ENCODE measurements at places on chromosomes 3 and 15.

GRCh38 chr3:49647741-49648140 is 26.4 kb upstream of the APEH start:
- DNase-seq, result no peak

GRCh38 chr15:82572311-82572710 is 32.1 kb upstream of the RPS17 start:
- no peak for DNase-seq

DNA sequence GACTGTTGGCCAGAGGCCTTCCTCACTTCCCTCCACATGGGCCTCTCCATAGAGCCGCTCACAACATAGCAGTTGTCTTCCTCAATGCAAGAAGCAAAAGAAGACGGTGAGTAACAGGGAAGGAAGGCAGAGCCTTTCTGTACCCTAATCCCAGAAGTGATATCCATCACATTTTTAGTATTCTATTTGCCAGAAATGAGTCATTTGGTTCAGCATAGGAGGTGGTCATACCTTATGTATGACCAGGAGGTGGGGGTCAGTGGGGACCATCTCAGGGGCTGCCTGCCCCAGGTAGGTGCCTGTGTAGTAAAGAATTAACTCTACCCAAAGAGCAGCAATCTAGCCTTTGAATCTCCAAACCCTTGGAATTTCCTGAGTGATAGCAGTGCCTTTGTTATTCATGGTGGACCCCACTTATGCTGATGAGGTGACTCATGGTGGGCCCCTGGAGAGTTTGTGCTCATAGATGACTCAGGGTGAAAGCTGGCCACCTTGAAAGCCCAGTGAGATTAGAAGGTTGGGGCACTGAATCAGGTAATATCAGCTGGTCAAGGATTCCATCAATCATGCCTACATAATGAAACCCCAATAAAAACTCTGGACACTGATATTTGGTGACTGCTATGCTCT is 323.9 kb upstream of the IGF1R start:
- no peak for DNase-seq

DNA sequence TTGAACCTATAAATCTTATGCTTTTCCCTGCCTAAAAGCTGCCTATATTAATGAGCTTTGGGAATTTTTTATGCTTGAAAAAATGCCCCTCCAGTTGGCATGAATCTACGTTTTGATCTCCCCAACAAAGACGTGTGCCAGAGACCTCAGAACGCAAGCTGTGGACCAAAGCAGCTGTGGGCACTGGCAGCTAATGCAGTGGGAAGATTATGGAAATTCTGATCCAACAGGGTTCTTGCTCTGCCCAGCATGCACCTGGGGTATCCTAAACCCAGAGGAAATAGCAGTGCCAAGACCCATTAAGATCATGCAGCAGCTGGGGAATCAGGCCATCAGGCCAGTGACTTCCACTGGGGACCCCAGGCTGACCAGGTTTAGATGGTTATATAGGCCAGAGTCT is 423.0 kb downstream of the ZBBX start:
- no peak for DNase-seq

DNA sequence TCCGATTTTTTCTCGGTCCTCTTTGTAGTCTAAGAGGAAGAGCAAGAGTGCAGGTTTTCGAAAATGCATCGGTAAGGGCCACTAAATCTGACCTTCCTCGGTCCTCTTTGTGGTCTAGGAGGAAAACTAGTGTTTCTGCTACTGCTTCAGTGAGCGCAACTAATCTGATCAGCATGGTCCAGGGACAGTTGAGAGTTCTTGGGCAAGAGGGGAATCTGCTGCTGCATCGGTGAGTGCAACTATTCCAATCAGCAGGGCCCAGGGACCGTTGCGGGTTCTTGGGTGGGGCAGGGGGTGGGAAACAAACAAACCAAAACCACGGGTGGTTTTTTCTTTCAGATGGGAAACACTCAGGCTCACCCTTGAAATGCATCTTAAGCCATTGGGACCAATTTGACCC is 10.5 kb upstream of the OSBPL11 start:
- no peak for DNase-seq

- no peak for DNase-seq
Observed at GRCh38 chr15:48573780-48574179, 71.7 kb downstream of the FBN1 start.

DNA sequence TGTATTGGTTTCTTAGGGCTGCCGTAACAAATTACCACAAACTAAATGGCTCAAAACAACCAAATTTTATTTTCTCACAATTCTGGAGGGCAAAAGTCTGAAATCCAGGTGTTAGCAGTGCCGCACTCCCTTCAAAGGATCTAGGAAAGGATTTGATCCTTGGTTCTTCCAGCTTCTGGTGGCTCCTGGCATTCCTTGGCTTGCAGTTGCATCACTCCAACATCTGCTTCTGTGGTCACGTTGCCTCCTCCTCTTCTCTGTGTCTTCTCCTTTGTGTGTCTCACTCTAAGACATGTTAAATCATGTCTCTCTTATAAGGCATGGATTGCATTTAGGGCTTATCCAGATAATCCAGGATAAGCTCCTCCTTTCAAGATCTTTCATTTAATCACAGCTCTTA is 262.2 kb downstream of the MEX3B start:
- no peak for DNase-seq

DNA sequence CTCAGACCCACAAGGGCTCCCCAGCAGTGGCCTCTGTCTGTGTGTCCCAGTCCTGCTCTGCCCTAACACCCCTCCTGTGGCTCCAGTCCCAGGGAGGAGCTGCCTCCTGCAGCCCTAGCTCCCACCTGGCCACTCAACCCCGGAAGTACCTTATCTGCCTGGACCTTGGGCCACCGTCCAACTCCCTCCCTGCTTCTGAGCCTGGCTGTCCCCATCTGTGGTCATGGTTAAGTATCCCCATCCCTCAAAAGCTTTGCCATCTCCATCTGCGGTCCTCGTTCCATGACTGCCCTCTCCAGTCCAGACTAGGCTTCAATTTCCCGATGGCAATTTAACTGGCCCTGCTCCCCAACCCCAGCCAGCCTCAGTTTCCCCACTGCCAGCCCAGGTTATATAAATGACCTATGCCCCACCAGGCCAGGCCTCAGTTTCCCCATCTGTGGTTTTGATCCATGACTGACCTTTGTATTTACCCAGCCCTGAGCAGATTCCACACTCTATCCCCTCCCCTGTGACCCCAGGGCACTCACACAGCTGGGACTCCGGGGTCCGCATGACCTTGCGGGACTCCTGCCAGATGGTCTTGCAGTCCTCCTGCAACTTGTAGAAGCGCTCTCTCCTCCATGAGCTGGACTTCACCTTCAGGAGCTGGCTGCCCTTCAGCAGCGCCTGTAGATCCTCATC is 9.6 kb downstream of the PLCD1 start:
- DNase-seq, result no peak

- DNase-seq, result no peak
Observed at GRCh38 chr3:181017690-181018089, 28.2 kb upstream of the DNAJC19 start.

GRCh38 chr3:39322936-39323335 is 6.6 kb upstream of the CCR8 start:
- DNase-seq, result no peak

GRCh38 chr3:87949879-87950208 is 109.0 kb downstream of the CGGBP1 start:
- DNase-seq, result no peak

- no peak for DNase-seq
Observed at GRCh38 chr3:169236662-169237186, 426.8 kb downstream of the MECOM start.
